LHCN-M2 (cell line): ENCODE measurements at places on chromosomes 2 and 18. TPM values are rescaled to one million over a fixed set of nuclear protein-coding genes. Genes with fewer than 3 reads are reported as not detected.

DNA sequence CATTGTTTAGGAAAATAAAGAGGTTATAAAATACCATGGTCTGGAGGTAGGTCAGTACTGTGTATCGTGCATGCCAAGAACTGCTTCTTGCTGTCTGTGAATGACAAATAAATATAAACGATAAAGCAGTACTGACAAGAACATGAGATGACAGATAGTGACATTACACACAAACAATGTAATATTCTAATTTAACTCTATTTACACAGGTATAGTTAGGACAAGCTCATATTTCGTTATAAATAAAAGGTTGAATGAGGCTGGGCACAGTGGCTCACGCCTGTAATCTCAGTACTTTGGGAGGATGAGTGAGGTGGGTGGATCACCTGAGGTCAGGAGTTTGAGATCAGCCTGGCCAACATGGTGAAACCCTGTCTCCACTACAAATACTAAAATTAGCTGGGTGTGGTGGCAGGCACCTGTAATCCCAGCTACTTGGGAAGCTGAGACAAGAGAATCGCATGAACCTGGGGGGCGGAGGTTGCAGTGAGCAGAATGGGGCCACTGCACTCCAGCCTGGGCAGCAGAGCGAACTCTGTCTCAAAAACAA lies 14.7 kb upstream of the GPR75 start:
- DNase-seq, result no peak

The KCNJ3 gene
- under 0.01 TPM in 1 of 2 replicates, not detected in the other for total RNA-seq

The SOWAHC gene
- 6.4 and 7.3 TPM in 2 replicates for total RNA-seq

GRCh38 chr2:2233171-2233826 lies 97.8 kb downstream of the MYT1L start:
- peak; percentile 15 for DNase-seq

The DSG2 gene
- total RNA-seq, result under 0.01 TPM in 2 replicates

The SP9 gene
- total RNA-seq, result 0.06 TPM in 1 of 2 replicates, not detected in the other

The CRYGD gene
- not detected in 2 replicates for total RNA-seq

- DNase-seq, result no peak
Measured at GRCh38 chr2:108240966-108241365, 1.2 kb downstream of the SULT1C3 start.

The RETREG2 gene
- 70.3 and 88.3 TPM in 2 replicates for total RNA-seq

The GCC2 gene
- total RNA-seq, result 11.7 and 18.0 TPM in 2 replicates

DNA sequence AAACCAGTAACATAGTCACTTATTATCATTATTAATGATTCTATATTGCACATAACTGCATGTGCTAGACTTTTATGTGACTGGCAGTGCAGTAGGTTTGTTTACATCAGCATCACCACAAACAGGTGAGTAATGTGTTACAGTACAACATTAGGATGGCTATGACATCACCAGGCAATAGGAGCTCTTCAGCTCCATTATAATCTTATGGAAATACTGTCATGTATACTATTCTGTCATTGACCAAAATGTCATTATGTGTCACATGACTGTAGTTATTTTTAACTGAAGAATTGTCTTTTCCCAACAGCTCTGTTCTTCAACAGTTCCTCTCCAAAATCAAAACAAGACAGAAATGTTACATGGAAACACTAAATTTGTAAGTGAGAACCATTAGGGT lies 96.3 kb downstream of the C18orf54 start:
- DNase-seq, result no peak

The TNFAIP6 gene
- 20.3 and 21.3 TPM in 2 replicates for total RNA-seq

The CYP27C1 gene
- 0.32 and 0.63 TPM in 2 replicates for total RNA-seq

- peak; percentile 17 for DNase-seq
Measured at GRCh38 chr18:66495844-66496243, 108.0 kb downstream of the CDH19 start.

The CD8B2 gene
- not detected in 2 replicates for total RNA-seq

GRCh38 chr2:178498137-178498536 lies 17.9 kb downstream of the PLEKHA3 start:
- no peak for DNase-seq

- no peak for DNase-seq
Measured at GRCh38 chr2:134234535-134234934, 19.3 kb upstream of the MGAT5 start.

The DES gene
- total RNA-seq, result 863 and 1,551 TPM in 2 replicates
